ENCODE measurements at places on chromosomes 12 and 14.

DNA sequence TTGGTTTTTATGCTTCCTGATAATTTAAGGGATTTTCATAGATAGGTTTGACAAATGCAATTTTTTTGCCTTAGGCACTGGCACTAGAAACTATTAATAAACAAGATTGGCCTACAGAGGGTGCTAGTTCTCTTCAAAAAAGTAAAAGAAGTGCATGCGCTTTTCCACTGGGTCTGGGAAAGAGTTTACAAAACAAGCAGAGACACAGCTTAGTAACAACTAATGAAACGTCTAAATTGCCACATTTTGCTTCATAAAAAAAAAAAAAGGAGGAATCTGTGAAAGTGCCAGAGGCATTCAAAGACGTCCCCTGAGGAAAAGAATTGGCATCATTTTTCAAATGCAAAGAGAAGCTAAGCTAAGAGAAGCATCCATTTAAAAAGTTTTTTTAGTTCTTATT lies 58.3 kb upstream of the EEA1 start:
- peak; percentile 38 for DNase-seq

- DNase-seq = no peak
Observed at GRCh38 chr12:49951411-49952240, 1.1 kb downstream of the AQP2 start.

DNA sequence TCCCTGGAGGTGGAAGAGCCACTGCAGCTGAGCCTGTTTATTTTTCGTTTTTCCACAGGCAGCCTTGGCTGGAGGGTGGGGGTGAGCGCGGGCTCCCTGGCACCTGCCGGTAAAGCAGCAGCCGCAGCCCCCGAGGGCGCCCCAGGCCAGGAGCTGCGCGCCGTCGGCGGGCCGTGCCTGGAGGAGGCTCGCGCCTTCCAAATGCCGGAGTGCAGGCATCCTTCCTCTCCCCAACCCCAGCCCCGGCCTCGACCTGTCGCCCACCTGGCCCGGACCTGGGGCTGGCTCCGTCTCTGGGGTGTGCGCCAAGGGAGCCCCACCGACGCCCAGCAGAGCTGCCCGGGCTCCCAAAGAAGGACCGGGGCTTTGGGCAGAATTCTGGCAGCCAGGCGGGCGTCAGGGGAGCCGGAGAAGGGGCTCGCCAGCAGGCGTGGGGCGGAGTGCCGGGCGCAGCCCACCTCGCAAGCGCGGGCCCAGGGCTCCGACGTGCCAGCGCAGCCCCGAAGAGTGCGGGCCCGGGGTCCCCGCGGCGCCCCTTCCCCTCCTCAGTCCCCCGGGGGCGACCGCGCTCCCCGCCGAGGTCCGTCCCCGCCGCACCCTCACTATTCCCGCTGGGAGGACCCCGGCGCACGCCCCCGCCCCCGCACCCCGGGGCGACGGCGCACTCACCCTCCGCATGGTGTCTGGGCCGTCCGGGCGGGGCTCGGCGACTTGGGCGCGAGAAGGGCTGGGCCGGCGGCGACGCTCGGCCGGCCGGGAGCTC lies 130.3 kb downstream of the NDUFA12 start:
- DNase-seq = no peak

DNA sequence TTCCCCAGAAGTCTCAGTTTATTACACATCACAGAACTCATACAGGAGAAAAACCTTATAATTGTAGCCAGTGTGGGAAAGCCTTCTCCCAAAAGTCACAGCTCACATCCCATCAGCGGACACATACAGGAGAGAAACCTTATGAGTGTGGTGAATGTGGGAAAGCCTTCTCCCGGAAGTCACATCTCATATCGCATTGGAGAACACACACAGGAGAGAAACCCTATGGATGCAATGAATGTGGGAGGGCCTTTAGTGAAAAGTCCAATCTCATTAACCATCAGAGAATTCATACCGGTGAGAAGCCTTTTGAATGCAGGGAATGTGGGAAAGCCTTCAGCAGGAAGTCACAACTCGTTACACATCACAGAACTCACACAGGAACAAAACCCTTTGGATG lies 20.1 kb downstream of the ZNF84 start:
- DNase-seq = no peak

DNA sequence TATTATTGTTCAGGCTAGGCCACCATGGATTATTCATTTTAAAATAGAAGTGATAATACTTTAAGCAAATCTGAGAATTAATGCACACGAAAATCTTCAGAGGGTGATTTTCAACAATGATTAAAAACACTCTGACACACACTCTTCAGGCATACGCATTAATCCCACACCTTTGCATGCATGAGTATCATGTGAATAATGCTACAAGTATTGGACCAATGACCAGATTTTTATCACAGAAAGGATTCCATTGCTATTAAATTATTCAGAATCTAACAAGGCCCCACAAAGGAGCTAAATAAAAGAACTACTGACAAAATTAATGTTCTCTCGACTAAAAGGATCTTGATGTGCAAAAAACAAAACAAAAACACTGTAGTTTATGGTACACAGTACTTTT lies 11.1 kb downstream of the EPS8 start:
- DNase-seq = peak; percentile 46

DNA sequence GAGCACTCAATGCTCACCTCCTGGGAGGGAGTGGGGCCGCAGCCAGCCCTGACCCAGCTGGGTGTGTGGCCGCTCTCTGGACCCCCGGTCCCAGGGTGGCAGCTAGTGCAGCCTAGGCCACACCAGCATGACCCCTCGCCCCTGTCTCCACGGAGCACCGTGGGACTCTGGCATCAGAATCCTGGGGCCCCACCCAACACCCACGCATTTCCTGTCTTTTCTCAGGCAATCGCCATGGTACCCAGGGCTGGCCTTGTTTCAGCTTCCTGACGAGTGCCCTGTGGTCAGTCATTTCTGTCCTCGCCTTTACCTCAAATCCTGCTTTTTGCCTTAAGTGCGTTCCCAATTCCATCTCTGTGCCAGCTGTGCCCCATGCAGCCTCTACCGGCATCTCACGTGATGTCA lies 15.9 kb downstream of the PACS2 start:
- no peak for DNase-seq

GRCh38 chr12:84804691-84805473 lies 107.7 kb downstream of the SLC6A15 start:
- no peak for DNase-seq

GRCh38 chr14:24313913-24314312 lies 2.6 kb downstream of the LTB4R start:
- DNase-seq = no peak

DNA sequence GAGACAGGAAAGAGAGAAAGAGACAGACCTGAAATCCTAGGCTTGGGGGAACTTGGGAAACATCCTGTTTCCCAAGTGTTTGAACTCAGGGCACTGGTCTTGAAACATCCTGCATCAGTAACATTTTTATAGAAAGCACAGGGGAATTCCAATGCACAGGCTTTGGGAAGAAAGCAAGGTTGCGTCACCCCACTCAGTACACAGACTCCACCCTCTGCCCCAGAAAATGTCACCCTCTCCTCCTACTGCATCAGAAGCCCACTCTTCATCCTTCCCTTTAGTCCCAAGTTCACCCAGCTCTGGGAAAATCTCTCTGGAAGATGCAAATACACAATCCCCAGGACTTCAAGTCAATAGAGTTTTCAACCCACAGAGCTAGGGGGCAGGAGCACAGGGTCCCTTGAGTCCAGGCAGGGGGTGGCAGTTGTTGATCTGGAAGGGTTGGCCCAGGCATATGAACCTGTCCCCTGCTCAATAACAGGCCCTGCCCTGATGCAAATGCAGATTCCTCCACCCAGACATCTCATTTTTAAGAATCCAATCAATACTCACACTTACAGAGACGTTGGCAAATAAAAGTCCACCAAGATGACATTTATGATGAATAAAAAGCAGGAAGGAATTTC lies 1.7 kb downstream of the RDH16 start:
- DNase-seq = no peak

DNA sequence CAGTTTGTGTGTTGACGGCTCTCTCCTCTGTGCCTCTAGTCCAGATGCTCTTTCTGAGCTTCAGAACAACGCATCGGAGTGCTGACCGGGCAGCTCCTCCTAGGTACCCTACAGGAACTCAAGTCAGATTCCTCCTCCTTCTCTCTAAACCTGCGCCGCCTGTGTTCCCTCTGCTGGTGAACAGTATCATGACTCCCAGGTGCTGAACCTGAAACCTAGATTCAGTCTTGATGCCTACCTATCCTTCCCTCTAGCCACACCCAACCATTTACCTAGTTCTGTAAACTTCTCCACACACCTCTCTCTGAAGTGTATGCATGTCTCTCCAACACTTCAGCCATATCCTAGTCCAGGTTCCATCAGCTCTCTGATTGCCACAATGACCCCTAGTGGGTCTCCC lies 112.7 kb downstream of the EFCAB11 start:
- no peak for DNase-seq

- DNase-seq = no peak
Observed at GRCh38 chr12:115956659-115957058, 320.8 kb downstream of the MED13L start.

DNA sequence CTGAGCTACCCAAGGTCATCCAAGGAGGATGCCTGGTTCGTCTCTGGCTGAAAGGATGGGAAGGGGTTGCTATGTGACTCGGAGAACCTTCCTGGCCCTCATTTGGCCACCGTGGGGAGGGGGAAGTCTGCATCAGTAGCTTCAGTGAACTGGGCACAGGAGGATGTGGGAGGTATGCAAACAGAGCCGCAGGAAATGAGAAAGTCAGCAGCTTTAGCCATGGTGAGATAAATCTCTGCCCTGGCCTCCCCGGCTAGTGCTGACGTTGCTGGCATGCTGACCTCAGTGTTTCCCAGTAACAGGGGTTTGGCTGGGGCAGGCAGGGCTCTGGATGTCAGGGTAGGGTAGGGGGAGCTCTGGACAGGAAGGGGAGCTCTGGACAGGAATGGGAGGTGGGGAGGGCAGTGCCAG lies 2.3 kb upstream of the CEBPE start:
- DNase-seq = peak; percentile 68

DNA sequence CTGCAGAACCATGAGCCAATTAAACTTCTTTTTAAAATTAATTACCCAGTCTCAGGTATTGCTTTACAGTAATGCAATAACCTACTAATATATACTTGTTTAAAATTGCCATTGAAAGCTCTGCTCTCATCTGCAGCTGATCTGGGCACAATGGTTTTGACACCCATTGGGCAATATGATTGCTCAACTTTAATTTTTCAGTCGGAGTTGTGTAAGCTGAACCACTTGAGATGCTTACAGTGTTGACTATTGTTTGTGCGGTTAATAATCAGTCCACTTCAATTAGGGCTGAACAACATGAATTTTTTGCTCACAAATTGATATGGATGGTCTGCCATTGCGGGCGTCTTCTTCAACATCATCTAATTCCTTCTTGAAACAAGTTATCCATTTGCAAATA lies 18.0 kb upstream of the OR4K5 start:
- DNase-seq = no peak

- DNase-seq = no peak
Observed at GRCh38 chr14:69014829-69015259, 35.7 kb upstream of the ACTN1 start.

DNA sequence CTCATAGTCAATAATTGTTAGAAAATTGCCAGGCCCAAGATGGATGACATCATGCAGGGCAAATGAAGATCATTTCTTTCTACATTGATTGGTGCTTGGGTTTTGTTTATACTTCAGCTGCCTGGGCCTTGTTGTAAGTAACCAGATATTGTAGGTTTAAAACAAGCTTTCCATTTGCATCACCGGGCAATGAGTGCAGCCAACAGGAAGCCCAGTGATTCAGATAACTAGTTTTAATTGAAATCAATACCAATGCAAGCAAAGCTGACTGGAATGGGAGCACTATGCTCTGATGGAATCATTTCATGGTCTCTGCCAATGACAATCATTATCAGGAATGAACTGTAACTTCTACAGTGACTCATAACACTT lies 279.3 kb downstream of the DUSP6 start:
- DNase-seq = peak; percentile 56

GRCh38 chr14:78902010-78902623 lies 731.9 kb downstream of the NRXN3 start:
- DNase-seq = no peak

- DNase-seq = no peak
Observed at GRCh38 chr12:57929092-57929830, 12.1 kb upstream of the ATP23 start.

- no peak for DNase-seq
Observed at GRCh38 chr12:125280482-125281377, 215.5 kb downstream of the AACS start.

DNA sequence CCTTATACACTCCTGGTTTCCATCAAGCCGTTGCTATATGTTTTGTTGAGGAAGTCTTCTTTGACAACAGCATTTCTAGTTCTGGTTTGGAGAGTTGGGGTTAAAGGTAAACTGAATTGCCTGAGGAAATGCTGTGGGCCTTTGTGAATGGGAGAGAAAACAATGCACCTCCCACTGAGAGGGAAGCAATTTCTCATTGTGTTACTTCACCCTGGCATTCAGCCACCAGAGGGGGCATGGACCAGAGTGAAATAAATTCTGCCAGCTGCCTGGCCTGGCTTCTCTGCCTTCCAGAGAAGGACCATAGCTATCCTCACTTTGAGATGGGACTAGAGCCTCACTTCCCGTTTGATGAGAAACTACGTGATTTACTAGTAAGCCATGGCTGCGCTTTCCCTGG lies 475.3 kb downstream of the EGLN3 start:
- no peak for DNase-seq

DNA sequence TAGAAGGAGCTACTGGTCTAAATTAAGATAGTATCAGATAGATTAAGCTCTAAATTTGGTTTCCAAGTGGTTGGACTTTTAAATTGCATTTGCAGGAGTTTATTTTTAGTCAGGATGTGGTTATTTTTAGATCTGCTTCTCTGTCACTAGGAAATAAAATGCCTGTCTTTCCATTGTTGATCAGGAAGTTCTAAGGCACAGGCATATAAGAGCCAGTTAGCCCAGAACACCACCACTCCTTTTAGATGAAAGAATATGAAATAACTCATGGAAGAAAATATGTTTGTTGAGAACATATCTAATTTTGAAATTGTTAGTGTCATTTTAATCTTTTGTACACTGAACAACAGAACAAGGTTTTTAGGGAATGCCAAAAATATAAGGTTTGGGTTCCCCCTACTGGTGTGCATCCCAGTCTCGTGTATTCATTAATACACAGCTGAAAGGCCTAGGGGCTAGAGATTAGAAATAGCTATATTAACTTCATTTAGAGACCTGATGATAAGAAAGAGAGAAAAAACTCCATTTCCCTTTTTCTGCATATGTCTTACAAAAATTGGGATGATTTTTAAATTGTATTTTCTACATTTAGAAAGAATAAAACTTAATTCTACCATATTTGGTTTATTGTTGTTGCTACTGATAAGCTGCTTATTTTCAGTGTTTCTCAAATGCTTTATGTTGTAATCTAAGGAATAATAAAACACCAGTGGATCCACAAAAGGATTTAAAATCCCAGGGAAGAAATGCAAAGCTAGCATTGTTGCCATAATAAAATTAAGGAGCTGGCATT lies 67.2 kb downstream of the RIC8B start:
- peak; percentile 26 for DNase-seq

DNA sequence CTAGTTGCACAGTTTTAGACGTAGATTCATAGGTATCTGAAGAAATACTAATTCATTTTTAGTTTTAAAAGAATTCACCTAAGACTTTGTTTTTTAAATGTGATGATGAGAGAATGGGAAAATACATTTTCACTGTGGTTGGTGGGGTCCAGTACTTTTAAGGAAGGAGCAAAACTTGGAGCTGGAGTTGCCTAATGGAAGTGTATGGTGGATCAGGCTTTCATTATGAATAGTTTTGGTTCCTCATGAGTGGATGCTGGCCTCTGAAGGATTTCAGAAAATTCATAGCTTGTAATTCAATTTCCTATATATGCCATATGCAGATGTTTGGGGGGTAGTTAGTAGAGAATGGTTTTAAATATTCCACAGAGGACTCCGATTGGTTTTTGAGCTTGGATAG lies 27.1 kb downstream of the STK38L start:
- no peak for DNase-seq

- no peak for DNase-seq
Observed at GRCh38 chr12:57139796-57140649, 7.4 kb downstream of the LRP1-AS start.

Data from RCC 7860 (cell line).